T-helper 17 cell (primary cell): ENCODE measurements at places on chromosomes 5 and 9. TPM values are rescaled to one million over a fixed set of nuclear protein-coding genes. Genes with fewer than 3 reads are reported as not detected.
A peak's percentile ranks its signal among the peaks of the same experiment; 100 is the strongest.

SLC25A2 gene
- total RNA-seq = 0.70 TPM

NACC2 gene
- 5.9 TPM for total RNA-seq

- no peak overlapping the region for H3K27ac ChIP-seq
- H3K4me3 ChIP-seq = no peak overlapping the region
- no peaks in the 10 kb centered on the region for H3K4me1 ChIP-seq
- peaks cover 2% of the 10 kb centered on the region for H3K36me3 ChIP-seq
- H3K27me3 ChIP-seq = peaks cover 19% of the 10 kb centered on the region
Observed at GRCh38 chr9:94480205-94480604, 74.7 kb upstream of the PCAT7 start.

DNA sequence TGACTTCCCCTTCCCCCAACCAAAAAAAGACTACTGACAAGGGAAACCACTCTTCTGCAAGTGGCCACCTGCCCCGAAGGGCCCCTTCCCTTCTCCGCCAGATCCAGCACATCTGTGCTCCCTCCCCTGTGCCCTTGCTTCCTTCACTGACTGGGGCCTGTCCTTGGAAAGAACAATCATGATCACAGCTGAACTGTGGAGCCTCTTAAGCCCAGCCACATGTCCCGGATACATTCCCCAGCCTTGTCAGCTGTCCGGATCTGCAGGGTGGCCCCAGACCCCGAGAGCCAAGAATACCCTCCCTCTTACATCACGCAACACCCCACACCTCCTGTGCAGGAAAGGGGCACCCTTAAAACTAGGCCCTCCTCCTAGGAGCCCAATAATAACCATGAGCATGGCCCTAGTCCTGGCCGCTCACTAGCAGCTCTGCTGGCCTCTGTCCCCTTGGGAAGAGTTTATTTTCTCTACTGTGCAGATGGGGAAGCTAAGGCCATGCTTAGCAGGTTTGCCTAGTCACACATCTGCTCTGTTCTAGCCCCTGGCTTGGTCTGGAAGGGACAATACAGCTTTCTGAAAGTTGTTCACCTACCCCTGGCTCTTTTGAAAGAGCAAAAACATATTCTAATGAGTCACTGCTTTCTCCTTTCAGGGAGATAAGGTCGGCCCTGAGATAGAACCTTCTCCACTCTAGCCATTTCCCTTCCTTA lies 3.8 kb downstream of the SPRY4 start:
- peak overlapping the region; percentile 80 for H3K27ac ChIP-seq
- DNase-seq = no peak
- peaks cover 29% of the 10 kb centered on the region for H3K4me1 ChIP-seq
- H3K27me3 ChIP-seq = peaks cover 52% of the 10 kb centered on the region

GRCh38 chr5:140043508-140043872 lies 391 bp upstream of the NRG2 start:
- peaks cover 13% of the 10 kb centered on the region for H3K36me3 ChIP-seq
- H3K27ac ChIP-seq = no peak overlapping the region
- H3K27me3 ChIP-seq = peaks cover 59% of the 10 kb centered on the region

DNA sequence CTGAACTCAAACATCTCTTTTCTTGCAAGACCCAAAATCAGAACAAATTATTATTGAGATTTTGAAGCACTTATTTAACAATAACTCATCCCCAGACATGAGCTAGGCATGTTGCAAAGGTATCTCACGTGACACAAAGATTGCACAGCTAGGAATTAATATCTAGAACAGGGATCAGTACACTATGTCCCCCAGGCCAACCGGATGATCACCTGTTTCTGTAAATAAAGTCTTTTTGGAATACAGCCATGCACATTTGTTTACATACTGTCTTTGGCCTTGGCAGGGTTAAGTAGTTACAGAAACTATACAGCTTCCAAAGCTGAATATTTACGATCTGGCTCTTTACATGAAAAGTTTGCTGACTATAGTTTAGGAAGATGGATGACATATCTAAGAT lies 287.7 kb downstream of the ACTL7B start:
- DNase-seq = no peak
- no peaks in the 10 kb centered on the region for H3K36me3 ChIP-seq
- peaks cover 12% of the 10 kb centered on the region for H3K27me3 ChIP-seq
- no peaks in the 10 kb centered on the region for H3K4me1 ChIP-seq
- no peak overlapping the region for H3K4me3 ChIP-seq
